ENCODE measurements at places on chromosomes 2 and 18.

GRCh38 chr2:239240414-239240881 lies 160.4 kb downstream of the HDAC4 start:
- DNase-seq, result no peak

DNA sequence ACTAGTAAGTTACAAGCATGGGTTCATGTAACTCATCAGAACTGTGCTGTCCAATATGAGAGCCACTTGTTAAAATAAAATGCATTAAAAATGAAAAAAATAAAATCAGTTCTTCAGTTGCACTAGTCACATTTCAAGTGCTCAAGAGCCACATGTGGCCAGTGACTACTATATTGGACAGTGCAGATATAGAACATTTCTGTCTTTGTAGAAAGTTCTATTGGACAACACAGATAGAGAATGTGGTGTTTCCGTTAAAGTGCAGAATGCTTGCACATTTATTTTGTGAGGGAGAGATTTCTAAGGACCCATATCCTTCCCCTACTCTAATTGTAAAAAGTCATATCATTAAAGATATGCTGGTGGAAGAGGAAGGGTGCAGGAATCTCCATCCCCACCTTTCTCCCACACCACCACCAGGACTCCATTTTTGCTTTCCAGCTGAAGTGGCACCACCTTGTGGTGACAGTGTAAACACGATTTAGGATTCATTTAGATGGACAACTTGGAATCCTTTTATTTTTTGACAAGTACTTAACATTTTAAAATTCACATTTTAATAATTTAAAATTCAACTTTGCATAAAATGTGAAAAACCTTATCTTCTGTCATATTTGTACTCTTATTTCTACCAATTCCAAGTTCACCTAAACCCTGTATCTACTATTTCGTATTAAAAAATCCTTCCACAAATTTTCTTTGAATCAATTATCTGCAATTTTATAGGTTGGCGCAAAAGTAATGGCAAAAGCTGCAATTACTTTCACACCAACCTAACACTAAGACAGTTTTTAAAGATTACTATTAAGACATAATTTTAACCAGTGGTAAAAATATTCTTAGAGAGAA lies 9.4 kb upstream of the CD302 start:
- DNase-seq, result no peak

GRCh38 chr2:103135679-103136078 lies 373.8 kb downstream of the TMEM182 start:
- no peak for DNase-seq

- no peak for DNase-seq
Observed at GRCh38 chr2:12109363-12110017, 363.1 kb downstream of the LPIN1 start.

DNA sequence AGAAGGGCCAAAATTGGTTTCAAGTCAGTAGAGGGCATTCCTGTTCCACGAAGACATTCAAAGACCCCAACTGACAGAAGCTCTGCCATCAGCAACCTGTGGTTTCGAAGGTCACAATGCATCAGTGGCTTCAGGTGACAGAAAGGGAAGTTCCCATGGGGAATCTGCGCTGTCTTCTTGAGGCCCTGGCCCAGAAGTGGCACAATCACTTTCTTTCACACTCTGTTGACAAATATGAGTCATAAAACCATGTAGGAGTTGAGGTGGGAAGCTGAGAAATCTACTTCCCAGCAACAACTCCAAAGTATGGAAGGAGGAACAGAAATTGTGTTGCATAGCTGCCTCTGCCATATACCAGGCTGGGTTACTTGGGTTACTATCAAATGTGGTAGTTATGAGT lies 621.1 kb upstream of the FANCL start:
- no peak for DNase-seq

DNA sequence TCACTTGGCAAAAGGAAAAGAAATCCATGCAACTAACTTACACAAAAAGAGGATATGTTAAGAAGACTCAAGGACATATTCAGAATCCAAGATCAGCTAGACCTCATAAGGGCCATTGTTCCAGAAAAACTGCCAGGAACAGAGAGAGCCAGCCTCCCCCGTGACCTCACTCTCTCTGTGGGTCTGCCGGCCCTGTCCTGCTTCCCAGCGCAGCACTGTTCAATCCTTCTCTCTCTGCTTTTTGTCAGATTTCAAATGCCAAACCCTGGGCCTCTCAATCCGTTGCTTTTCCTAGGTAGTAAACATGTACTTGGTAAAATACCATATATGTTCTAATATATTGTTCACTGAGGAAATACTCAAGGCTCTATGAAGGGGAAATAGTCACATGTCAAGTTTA lies 40.0 kb upstream of the ACKR3 start:
- no peak for DNase-seq

GRCh38 chr2:240596491-240596931 lies 10.0 kb downstream of the CAPN10 start:
- no peak for DNase-seq

DNA sequence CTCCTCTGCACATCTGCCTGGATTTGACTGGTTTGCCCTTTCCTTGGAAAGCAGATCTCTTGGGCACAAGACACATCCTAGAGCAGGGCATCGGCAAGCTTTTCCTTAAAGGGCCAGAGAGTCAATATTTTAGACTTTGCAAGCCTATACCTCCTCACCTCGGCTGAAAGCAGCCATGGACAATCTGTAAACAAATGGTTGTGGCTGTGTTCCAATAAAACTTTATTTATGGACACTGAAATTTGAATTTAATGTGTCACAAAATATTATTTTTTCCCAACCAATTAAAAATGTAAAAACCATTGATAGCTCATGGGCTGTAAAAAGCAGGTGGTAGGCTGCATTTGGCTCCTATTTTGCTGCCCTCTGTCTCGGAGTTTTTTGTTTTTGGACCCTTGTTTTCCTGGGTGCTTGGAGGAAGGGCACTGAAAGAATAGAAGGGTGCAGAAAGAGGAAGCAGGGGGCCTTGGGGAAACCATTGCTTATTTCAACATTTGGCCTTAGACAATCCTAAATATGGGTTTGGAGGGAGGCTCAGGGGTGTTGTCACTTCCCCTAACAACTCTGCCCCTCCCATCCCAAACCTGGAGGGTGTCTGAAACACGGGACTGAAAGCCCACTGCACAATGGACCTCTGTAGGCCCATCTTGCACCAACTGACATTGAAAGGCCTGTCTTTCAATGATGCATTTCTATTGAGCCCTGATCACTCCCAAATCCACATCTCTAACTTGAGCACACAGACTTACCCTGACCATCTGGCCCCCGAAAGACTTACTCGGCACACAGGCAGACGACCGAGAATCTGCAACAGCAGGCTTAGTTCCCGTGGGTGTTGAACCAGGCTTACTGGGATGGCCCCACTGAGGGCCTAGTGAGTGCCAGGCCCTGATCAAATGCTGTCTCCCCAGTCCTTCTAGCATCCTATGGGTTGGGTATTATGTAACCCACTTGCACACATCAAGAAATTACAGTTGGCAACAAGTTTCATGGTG lies 7.1 kb upstream of the ZFP36L2 start:
- no peak for DNase-seq

- DNase-seq, result no peak
Observed at GRCh38 chr2:184268900-184269477, 329.3 kb upstream of the ZNF804A start.

- no peak for DNase-seq
Observed at GRCh38 chr2:43402452-43402937, 176.1 kb upstream of the ZFP36L2 start.

- no peak for DNase-seq
Observed at GRCh38 chr2:19552270-19552669, 193.8 kb upstream of the OSR1 start.

DNA sequence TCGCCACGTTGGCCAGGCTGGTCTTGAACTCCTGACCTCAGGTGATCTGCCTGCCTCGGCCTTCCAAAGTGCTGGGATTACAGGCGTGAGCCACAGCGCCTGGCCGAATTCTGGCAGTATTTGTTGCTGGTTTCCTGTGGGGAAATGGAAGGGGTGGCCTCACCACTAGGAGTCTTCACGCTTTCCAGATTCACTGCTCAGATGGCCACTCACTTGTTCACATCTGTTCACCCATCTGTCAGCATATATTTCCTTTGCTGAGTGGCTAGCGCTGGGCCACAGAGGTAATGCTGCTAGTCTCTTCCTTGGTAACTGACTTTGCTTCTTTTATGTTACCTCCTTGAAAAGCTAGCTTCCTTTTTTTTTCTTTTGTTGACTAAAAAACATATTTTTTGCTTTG lies 27.2 kb downstream of the TMEM177 start:
- no peak for DNase-seq

- no peak for DNase-seq
Observed at GRCh38 chr18:34872066-34872465, 162.0 kb downstream of the DTNA start.

DNA sequence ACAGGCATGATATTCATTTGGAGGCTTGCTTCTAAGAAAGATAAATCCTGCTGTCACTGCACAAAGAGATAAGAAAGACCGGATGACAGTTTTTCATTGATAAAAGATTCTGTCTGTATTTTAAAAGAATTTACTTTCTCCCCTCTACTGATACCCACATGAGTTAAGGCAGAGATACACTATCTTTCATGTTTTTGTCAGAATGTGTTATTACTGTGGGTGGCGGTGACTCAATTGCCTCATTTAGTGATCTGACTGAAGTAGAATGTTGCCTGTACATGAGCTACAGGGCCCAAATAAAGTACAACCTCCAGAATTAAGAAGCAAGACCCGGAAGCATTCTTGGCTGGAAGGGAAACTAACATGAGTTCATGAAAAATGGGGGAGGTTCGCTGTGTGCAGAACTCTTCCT lies 480.0 kb downstream of the SLC4A3 start:
- DNase-seq, result no peak

GRCh38 chr18:25230658-25231326 lies 121.2 kb downstream of the ZNF521 start:
- DNase-seq, result no peak

- no peak for DNase-seq
Observed at GRCh38 chr2:238263204-238264071, 23.6 kb upstream of the HES6 start.

- no peak for DNase-seq
Observed at GRCh38 chr2:14994721-14995120, 362.2 kb downstream of the LRATD1 start.

DNA sequence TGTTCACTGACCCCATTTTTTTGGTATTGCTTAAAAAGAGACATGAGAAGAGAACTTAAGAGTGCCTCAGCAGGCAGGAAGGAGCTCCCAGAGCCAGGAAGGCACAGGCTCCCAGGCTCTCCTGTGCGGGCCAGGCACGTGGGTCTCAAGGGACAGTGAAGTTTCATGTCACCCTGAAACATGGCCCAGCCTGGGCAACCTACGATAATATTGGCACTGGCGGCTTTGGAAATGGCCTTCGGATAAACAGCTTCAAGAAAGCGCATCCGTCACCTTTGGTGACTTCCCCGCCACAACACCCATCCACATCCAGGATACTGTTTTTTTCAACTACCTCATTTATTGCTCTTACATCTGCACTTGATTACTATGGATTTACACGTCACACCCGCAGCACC lies 30.5 kb downstream of the PXDN start:
- no peak for DNase-seq

- DNase-seq, result no peak
Observed at GRCh38 chr2:209680596-209680995, 91.0 kb upstream of the UNC80 start.

- no peak for DNase-seq
Observed at GRCh38 chr2:64233376-64233922, 89.2 kb upstream of the PELI1 start.

DNA sequence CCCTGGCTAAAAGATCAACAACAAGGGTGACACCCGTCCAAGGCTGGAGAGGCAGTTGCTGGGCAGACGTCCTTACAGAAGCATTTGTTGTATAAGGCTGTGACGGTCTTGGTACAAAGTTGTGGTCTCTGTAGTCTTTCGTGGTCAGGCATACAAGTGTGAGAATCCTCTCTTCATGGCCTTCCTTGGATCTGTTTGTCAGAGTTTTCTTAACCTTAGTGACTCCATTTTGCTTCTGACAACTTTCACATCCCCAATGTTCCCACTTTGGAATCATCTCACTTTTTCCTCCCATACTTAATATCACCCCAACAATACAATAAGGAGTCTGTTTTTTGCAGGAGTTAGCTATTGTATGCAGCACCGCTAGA lies 72.7 kb upstream of the ZCCHC2 start:
- no peak for DNase-seq

DNA sequence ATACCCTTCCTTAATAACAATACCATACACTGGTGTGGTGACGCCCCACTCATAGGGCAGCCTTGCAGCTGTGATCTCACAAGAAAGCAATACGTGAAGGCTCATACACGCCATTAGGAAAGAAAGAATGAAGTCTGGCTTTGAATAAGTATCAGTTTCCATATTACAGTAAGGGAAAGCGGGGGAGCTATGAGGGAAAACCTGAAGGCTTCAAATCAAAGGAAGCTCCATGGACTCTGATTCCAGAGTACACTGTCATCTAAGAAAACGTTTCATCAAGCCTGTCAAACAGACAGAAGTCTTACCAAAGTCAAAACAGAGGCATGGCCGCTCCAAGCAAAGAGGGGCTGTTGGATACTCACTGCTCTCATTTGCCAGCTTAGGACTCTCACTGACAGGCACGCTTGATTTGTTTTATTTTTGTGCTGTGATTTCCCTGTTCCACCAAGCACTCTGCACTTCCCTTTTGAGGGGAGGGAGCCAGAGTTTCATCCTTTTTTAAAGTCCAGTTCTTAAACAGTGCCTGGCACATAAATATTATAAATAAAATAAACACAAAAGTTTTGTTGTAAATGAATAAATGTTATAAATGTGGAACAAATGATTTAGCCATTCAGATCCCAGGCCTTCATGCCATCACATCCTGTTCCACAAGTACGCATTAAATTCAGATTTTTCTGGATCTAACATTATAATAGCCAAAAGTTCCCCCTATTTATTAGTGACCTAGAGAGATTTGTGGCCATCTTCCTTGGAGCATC lies 221.2 kb downstream of the PIEZO2 start:
- DNase-seq, result no peak

DNA sequence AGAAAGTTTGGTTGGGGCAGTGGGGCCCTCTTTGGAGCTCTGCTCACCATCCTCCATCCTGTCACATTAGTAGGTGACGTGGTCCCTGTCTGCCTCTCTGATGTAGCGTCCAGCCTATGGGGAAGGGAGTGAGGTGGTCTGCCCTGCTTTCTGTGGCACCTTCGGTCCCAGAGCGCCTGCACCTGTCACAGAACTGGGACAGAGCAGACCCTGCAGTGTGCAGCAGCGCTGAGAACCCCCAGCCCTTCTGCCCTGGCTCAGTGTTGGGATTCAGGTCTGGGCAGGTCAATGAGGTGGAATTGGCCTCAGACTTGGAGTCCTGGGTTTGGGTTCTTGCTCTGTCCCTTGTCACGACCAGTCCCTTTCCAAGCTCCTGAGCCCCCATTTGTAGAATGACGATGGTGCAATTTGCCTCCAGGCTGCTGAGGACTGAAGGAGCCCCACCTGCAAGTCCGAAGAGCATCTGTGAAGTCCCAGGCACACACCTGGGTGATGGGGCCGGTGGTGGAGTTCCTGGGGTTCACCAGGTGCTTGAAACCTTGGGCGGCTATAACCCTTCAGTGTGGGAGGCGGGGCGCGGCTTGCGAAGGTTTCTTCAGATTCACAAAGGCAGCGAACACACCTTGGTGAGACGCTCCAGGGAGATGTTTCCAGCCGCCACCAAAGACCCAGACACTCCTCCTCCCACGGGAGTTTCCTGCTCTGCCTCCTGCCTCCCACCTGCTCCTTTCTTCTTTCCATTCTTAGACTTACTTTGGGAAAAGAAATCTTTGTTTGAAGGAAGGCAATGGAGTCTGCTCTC lies 265.4 kb upstream of the HDAC4 start:
- DNase-seq, result no peak

All from stimulated activated CD4-positive, alpha-beta T cell treated with anti-CD3 and anti-CD28 coated beads, TNF-alpha, amount 100 ng/mL, for 24 hours (primary cell).